NCI-H524 (cell line): ENCODE measurements at places on chromosomes 6 and 20.

DNA sequence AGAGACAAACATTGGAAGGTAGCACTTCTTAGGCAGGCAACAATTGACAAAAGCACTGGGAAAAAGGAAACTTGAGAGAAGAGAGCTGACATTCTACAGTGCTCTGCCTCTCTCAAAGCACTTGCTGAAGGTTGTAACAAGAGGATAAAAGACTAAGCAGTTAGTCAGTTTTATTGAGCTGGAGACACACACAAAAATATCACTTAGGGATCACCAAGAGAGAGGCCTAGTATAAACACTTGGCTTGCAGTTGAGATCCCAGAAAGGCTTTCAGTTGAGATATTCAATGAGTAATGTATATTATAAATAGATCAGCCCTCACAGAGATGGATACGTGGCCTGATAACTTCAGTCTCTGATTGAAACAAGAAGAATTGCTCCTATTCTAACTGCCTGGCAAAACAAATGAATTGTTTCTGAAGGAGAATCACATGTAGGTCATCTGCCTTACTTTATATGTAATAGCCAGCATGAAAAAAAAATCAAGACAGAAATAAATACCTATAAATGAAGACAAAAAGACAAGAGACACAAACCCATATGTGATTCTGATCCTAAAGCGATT lies 747.2 kb upstream of the MAN1A1 start:
- no peak for DNase-seq

- no peak for DNase-seq
These were observed 166.8 kb upstream of the CARMIL1 start for GRCh38 chr6:25112322-25112773.

GRCh38 chr6:100185615-100186014 lies 191.6 kb upstream of the MCHR2 start:
- no peak for DNase-seq

DNA sequence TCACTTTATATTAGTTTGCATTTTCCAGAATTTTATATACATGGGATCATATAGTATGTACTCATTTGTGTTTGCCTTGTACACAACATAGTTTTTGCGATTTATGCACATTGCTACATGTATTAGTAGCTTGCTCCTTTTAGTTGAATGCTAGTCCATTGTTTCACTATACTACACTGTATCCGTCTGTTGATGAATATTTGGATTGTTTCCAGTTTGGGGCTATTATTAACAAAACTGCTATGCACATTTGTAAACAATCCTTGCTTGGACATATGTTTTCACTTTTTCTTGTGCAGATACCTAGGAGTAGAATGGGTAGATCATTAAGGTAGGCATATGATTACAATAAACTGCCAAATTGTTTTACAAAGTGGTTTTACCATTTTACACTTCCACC lies 3.9 kb upstream of the LRRC1 start:
- no peak for DNase-seq

DNA sequence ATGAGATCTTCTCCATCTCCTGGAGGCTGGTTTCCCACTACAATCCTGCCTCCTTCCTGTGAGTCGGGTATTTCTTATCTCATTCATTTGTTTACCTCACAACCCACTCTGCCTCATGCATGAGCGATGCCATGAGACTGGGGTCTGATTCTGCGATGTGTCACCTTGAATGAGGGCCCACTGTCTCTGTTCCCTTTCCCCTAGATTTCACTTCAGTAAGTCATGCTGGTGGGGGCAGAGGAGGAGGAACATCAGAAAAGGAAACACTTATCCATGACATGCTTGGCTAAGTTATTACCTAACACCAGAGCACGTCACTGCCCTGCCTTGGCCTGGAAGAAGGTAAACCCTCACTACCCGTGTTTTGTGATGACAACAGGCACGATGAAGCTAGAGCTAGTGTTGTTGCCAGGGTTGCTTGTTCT lies 337.4 kb upstream of the PRDM1 start:
- DNase-seq: no peak

GRCh38 chr6:130838250-130838860 lies 11.1 kb downstream of the SMLR1 start:
- DNase-seq: no peak

GRCh38 chr6:163489584-163489983 lies 75.1 kb downstream of the QKI start:
- no peak for DNase-seq

DNA sequence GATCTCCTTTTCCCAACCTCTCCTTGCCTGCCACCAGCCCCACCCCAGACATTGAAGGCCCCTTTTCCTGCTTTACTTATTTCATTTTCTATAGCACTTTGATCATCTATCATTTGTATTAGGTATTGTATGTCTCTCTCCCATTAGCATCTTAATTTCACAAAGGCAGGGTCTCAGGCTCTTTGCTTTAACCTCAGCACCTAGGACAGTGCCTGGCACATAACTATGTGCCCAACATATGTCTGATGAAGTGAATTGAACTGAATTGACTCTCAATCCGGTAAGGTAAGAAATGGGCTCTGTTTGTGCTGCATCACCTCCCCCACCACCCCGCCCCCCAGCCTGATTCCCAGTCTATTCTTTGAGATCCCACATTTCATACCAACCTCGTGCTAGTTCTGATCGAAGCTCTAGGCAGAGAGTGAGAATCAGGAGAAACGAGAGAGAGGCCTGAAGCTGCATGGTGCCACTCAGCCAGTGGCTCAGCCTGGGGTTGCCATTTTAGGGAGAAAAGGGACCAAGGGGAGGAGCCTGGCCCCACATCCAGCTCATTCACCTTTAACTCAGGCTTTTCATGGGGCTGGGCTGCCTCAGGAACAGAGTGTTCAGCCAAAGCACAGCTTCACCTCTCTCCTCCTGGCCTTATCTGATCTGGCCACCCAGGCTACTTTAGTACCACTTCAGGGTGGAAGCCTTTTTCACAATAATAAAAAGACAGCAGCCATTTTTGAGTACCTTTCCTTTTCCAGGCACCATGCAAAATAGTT lies at the start of gene SPINT3:
Gene SPINT3 (minus strand): TSS at position 476 of the 767 bp plus-strand sequence. CDS start 14 bp downstream, at position 462.
- DNase-seq: no peak

- DNase-seq: no peak
These were observed 286.0 kb upstream of the CDH4 start for GRCh38 chr20:60966031-60966430.

DNA sequence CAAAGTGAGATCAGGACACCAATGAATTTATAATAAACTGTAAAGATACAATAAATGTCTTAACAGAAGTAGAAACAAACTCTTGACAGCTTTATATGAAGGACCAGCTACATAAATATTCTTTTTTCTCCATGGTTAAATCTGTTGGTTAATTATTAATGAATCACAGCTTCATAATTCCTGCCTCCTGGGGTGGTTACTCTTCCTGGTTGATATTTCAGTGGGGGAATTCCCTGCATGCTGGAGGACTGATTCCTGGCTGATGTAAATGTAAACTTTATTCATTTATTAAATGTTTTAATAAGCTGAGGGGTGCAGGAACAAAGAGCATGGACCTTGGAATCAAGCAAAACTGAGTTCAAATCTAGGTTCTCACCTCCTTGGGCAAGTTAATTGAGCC lies 16.2 kb upstream of the RCAN2 start:
- DNase-seq: no peak

GRCh38 chr20:62642051-62642665 lies at the start of gene SLCO4A1:
TSS of gene SLCO4A1 (plus strand) at chr20:62642503. CDS start at chr20:62656455, 13,952 bp downstream.
- peak; percentile 84 for DNase-seq

- no peak for DNase-seq
These were observed 29.7 kb downstream of the RPP40 start for GRCh38 chr6:4973982-4974745.

- DNase-seq: no peak
These were observed 265.0 kb downstream of the TENT5A start for GRCh38 chr6:81487489-81487888.

DNA sequence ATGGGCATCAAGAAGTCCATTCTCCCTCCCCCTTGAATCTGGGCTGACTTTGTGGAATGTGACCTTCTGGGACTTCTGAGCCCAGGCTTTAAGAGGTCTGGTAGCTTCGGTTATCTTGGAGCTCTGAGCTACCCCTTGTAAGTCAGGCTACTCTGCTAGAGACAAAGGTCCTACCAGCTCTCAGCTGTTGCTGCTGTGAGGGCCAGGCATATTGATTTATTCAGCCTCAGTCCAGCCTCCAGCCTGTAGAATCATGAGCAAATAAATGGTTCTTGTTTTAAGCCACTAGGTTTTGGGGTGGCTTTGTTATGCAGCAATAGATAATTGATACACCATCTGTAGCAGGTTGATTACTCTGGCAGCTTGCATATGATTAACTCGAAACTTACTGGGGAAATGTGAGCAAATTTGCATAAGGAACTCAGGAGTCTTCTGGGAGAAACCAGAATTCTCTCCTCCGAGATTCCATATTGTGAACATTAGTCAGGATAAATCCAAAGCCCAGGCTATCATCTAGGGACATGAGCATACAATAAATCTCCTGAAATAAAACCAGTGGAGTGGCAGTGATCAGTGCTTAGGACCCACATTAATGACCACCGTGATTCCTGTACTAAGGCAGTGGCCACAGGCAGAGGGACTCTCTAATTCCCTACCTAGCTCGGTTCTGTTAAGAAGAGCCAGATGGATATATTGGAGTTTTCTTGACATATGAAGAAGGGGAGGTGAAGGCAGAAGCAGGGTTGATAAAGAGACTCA lies 336.1 kb downstream of the CDC5L start:
- DNase-seq: no peak

GRCh38 chr6:44053760-44054556 lies 73.3 kb downstream of the MRPL14 start:
- DNase-seq: no peak

GRCh38 chr6:143260857-143261256 lies 189.6 kb downstream of the ADAT2 start:
- no peak for DNase-seq
